Transverse colon (tissue), 4 donors: ENCODE measurements at places on chromosomes 5 and 9.

GRCh38 chr9:22050924-22051323, 41.8 kb upstream of the CDKN2B start:
- H3K27me3 ChIP-seq: no peaks in the 10 kb centered on the region
- DNase-seq: no peak
- no peak overlapping the region for H3K4me3 ChIP-seq
- no peaks in the 10 kb centered on the region for H3K36me3 ChIP-seq
- H3K4me1 ChIP-seq: no peaks in the 10 kb centered on the region

GRCh38 chr5:139837711-139838380, 42.2 kb downstream of the PSD2 start:
- no peaks in the 10 kb centered on the region for H3K36me3 ChIP-seq
- H3K27me3 ChIP-seq: peaks cover 3% of the 10 kb centered on the region
- no peak for DNase-seq
- no peaks in the 10 kb centered on the region for H3K4me1 ChIP-seq
- no peak overlapping the region for H3K27ac ChIP-seq

- H3K4me3 ChIP-seq: no peak overlapping the region
- no peak for DNase-seq
- no peaks in the 10 kb centered on the region for H3K27me3 ChIP-seq
- no peak overlapping the region for H3K27ac ChIP-seq
- no peaks in the 10 kb centered on the region for H3K36me3 ChIP-seq
- no peaks in the 10 kb centered on the region for H3K4me1 ChIP-seq
These were observed 194.3 kb upstream of the PIK3R1 start for GRCh38 chr5:68021227-68021626.

- no peak overlapping the region for H3K4me3 ChIP-seq
- peaks cover 45% of the 10 kb centered on the region for H3K4me1 ChIP-seq
- H3K36me3 ChIP-seq: no peaks in the 10 kb centered on the region
- H3K27me3 ChIP-seq: no peaks in the 10 kb centered on the region
- DNase-seq: peak; percentile 63
These were observed 99.7 kb downstream of the ARHGAP26 start for GRCh38 chr5:142869886-142870285.

DNA sequence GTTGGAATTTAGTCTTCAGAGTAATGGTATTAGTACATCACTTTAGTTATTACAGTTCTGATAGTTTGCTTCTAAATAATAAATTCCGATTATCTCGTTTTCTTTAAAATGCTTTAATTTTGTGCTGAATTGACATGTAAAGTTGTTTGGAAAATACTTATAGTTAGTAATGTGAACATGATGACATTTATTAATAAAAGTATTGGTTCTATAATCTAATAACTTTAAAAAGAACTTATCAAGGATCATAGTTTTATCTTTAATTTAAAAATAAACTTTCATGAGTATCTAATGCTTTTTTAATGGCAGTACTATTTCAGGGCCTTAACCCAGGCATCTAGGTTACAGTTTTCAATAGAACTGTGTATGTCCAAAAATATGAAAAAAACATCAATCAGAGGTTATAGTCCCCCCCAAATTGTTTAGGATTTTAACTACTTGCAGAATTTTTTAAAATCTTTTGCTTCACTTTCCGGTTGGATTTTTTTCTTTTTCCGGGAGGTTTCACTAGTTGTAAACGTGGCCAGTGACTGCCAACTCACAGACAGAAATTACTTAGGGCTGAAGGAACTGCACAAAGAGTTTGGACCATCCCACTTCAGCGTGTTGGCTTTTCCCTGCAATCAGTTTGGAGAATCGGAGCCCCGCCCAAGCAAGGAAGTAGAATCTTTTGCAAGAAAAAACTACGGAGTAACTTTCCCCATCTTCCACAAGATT, 680 bp downstream of the GPX8 start:
- H3K27me3 ChIP-seq: peaks cover 6% of the 10 kb centered on the region
- peak; percentile 61 for DNase-seq
- no peaks in the 10 kb centered on the region for H3K4me1 ChIP-seq
- H3K4me3 ChIP-seq: peak overlapping the region; percentile 17
- H3K27ac ChIP-seq: peak overlapping the region; percentile 66
- no peaks in the 10 kb centered on the region for H3K36me3 ChIP-seq

DNA sequence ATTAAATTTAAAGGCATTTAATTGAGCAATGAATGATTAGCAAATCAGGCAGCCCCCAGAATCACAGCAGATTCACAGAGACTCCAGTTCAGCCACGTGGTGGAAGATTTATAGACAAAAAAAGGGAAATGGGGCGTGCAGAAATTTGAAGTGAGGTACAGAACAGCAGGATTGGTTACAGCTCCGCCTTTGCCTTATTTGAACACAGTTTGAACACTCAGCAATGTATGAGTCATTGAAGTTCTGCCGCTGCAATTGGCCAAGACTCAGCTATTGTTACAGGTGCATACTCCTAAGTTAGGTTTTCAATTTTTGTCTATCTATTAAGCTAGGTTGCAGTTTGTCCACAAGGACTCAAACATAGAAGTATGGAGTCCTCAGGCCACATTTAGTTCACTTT, 157.7 kb upstream of the SLC12A2 start:
- no peak overlapping the region for H3K27ac ChIP-seq
- peak; percentile 26 for DNase-seq
- H3K27me3 ChIP-seq: no peaks in the 10 kb centered on the region

DNA sequence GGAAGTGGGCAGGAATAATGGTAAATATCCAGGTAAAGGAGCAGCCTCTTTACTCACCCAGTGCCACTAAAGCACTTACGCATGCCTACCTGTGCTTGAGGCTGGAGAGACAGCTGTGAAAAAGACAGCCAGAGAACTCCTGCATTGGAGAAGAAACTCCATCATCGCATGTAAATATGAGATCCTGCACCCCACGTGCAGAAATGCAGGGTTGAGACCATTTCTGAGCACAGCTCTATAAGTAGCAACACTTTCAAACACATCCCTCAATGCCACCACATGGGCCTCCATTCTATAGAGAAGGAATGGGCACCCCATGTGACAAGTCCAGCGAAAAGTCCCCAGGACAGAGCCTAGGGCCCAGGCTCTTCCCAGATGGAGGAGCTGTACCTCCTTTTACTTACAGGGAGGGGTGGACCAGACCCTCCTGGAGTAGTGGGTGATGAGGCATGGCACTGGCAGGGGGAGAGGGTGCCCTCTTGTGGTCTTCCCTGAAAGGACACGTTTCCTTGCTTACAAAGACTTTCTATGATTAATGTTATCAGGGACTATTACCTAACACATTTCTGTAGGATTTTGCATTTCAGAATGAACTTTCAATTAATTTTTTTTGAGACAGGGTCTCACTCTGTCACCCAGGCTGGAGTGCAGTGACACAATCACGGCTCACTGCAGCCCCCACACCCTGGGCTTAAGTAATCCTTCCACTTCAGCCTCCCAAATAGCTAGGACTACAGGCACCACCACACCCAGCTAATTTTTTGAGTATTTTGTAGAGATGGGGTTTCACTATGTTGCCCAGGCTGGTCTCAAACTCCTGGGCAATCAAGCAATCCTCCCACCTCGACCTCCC, 55.3 kb upstream of the IL17B start:
- no peaks in the 10 kb centered on the region for H3K36me3 ChIP-seq
- no peaks in the 10 kb centered on the region for H3K27me3 ChIP-seq
- H3K27ac ChIP-seq: peak overlapping the region; percentile 97
- H3K4me1 ChIP-seq: peaks cover 4% of the 10 kb centered on the region
- DNase-seq: peak; percentile 67
- no peak overlapping the region for H3K4me3 ChIP-seq

GRCh38 chr9:33159777-33160127, 7.4 kb downstream of the B4GALT1 start:
- H3K4me3 ChIP-seq: no peak overlapping the region
- peak overlapping the region; percentile 93 for H3K27ac ChIP-seq
- H3K27me3 ChIP-seq: no peaks in the 10 kb centered on the region
- peaks cover 61% of the 10 kb centered on the region for H3K4me1 ChIP-seq

DNA sequence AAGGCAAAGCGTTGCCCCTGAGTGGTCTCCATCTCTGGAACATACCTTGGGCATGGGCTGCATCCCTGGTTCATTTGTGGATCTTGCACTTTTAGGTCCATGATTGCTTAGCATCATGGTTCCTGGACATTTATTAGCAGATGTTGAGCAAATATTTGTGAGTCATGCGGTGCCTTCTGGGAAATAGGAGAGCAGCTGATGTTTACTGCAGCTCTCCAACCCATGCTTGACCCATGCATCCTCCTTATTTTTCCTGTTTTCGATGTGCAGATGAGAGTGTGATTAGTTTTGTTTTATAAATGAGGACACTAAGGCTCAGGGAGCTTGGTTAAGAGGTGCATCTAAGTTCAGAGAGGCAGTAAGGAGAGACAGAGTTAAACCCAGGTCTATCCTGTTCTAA, 253.7 kb downstream of the ICE1 start:
- H3K27me3 ChIP-seq: no peaks in the 10 kb centered on the region
- H3K27ac ChIP-seq: no peak overlapping the region
- H3K36me3 ChIP-seq: no peaks in the 10 kb centered on the region
- no peak for DNase-seq

DNA sequence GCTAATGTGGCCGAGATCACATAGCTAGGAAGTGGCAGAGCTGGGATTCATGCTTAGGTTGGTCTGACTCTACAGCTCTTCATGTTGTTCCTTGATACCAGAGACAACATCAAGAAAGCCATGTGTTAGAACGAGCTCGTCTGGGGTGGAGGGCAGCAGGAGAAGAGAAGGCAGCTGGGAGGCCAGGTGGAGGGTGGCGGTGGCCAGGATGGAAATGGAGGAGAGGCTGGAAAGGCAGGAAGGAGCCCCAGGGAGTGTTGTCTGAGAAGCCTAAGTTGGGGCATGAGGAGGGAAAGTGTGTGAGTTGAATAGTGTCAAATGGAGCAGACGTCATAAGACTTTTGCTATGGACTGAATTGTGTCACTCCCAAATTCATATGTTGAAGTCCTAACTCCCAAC, 315.3 kb downstream of the GADD45G start:
- H3K27me3 ChIP-seq: no peaks in the 10 kb centered on the region
- H3K36me3 ChIP-seq: no peaks in the 10 kb centered on the region
- H3K4me1 ChIP-seq: no peaks in the 10 kb centered on the region
- no peak overlapping the region for H3K4me3 ChIP-seq
- DNase-seq: no peak
- H3K27ac ChIP-seq: no peak overlapping the region

- H3K36me3 ChIP-seq: no peaks in the 10 kb centered on the region
- H3K27ac ChIP-seq: no peak overlapping the region
- no peak overlapping the region for H3K4me3 ChIP-seq
- no peaks in the 10 kb centered on the region for H3K27me3 ChIP-seq
These were observed 340.3 kb downstream of the KCTD16 start for GRCh38 chr5:144510845-144511579.

- no peak for DNase-seq
- H3K4me1 ChIP-seq: peaks cover 14% of the 10 kb centered on the region
- H3K27me3 ChIP-seq: no peaks in the 10 kb centered on the region
- H3K4me3 ChIP-seq: no peak overlapping the region
- no peaks in the 10 kb centered on the region for H3K36me3 ChIP-seq
These were observed 26.0 kb upstream of the STXBP1 start for GRCh38 chr9:127586096-127586495.

- no peak for DNase-seq
- H3K4me1 ChIP-seq: no peaks in the 10 kb centered on the region
- peaks cover 3% of the 10 kb centered on the region for H3K27me3 ChIP-seq
- no peak overlapping the region for H3K27ac ChIP-seq
- no peak overlapping the region for H3K4me3 ChIP-seq
These were observed 13.2 kb upstream of the SLC25A48 start for GRCh38 chr5:135821061-135821801.

- DNase-seq: no peak
- H3K36me3 ChIP-seq: no peaks in the 10 kb centered on the region
- peak overlapping the region; percentile 64 for H3K4me3 ChIP-seq
- H3K27me3 ChIP-seq: no peaks in the 10 kb centered on the region
- peak overlapping the region; percentile 91 for H3K27ac ChIP-seq
These were observed 3.2 kb downstream of the TPM2 start for GRCh38 chr9:35686222-35687203.

DNA sequence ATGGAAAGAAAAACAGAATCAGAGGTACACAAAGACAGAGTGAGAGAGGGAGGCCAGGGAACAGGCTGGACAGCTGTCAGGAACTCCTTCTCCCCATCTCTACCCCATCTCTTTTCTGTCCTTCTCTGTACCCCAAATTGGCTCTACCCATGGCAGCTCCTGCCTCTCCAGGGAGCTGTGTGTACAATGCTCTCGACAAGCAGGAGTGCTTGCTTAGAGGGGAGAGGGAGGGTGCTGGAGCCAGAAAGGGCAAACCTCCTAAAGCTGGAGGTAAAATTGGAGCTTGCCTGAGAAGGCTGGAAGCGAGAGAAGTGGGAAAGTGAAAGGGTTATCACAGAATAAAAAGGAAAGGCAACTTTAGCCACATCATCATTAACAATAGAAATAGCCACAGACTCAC, 6.4 kb downstream of the TPM2 start:
- H3K36me3 ChIP-seq: no peaks in the 10 kb centered on the region
- no peak for DNase-seq
- no peaks in the 10 kb centered on the region for H3K4me1 ChIP-seq
- peak overlapping the region; percentile 92 for H3K27ac ChIP-seq
- no peak overlapping the region for H3K4me3 ChIP-seq

- H3K4me1 ChIP-seq: no peaks in the 10 kb centered on the region
- H3K27ac ChIP-seq: no peak overlapping the region
- H3K27me3 ChIP-seq: no peaks in the 10 kb centered on the region
These were observed 42.1 kb downstream of the TIMD4 start for GRCh38 chr5:156920861-156921431.
